ENCODE measurements at places on chromosomes 3 and 15.

- DNase-seq, result no peak
Measured at GRCh38 chr15:65329288-65329983, 25.0 kb downstream of the RNU5B-1 start.

DNA sequence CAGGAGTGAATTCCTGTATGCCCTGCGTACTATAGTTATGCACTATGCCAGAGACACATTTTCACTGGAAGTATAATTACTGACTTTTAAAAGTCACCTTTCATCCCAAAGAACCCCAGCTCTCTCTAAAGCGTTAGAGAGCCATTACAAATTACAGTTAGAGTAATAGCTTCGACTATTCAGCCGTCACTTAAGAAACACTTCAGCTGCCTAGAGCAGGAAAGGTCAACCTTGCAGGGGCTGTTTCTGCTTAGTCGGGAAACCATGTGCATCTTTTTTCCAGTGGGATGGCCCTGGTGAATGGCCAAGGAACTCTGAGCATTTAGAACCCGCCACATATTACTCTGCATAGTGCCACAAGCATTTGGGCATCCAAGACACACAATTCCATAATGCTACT lies 235.9 kb downstream of the ARRDC4 start:
- no peak for DNase-seq

- no peak for DNase-seq
Measured at GRCh38 chr3:7203969-7204847, 343.3 kb downstream of the GRM7 start.

GRCh38 chr15:98856532-98856907 lies 151.1 kb downstream of the PGPEP1L start:
- peak; percentile 91 for DNase-seq

- DNase-seq, result no peak
Measured at GRCh38 chr3:147407114-147407497, 763 bp upstream of the ZIC4 start.

- peak; percentile 1 for DNase-seq
Measured at GRCh38 chr3:94525043-94525442, 462.2 kb downstream of the NSUN3 start.

DNA sequence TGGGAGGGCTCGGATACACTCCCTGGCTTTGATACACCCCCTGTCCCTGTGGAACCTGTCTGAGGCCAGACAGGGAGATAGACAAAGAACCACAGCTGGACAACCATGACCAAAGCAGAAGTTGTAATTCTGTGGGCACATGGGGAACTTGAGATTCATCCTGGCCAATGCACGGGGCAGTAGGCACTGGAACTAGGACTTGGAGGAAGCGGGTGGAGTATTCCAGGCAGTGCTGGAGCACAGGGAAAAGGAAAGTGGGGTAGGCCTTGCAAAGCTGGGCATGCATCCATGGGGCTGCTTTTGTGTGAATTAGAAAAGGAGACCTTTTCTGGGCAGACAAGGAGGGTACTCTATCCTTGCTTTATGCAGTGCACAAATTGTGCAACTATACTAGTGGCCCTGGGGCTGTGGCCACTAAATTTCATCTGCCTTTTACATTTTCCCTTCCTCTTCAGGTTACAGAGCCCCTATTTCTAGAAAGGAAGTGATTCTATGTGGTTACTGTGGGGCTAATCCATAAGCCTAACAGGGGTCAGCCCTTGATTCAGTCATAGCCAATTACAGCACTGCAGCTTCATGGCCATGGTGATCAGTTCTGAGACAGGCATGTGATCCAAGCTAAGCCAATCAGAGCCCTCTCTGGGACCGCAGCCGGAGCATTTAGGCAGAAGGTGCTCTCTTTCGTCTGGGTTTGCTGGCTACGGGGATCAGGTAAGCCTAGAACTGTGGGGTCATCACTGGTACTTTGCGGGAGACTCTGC lies 21.0 kb downstream of the CRABP1 start:
- DNase-seq, result no peak

GRCh38 chr15:48285329-48286214 lies 45.7 kb upstream of the DUT start:
- peak; percentile 86 for DNase-seq

DNA sequence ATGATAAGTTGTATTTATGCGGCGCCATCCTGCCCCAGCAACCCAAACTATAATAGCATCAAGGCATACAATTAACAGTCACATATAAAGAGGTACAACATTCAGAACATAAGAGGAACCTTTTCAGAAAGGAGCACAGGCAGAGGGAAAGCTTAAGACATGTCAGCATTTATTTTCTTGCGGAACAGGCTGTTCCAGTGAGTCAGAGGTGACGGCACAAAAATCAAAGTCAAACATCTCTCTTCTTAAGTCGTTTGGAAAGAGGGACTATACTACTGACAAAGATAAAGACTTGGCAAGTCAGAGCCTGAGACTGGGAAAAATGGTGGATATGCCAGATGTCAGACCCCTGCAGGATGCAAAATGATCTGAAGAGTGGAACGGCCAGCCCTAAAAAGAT lies 128.4 kb downstream of the CTNNB1 start:
- peak; percentile 86 for DNase-seq

GRCh38 chr3:10149226-10149625 lies 7.6 kb downstream of the VHL start:
- no peak for DNase-seq

DNA sequence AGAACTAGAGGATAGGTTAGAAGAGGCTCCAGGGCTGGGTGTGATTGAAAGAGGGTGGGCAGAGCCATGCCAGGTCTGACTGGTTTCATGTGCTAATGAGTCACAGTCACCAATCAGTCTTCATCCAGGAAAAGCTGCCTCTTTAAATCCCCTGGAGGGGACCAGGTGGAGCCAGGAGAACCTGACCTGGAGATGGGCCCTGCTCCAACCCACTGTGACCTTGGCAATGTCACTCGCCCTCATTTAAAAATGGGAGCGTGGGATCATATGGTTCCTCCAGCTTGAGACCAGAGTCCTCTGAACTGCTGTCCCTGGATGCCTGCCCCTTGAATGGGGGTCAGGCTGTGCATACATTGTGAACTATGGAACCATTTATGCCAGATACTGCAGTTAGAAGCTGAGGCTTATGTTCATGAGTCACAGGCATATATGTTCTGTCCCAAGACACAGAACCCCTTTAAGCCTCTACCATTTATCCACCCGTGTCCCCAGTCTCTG lies 23.0 kb downstream of the HES1 start:
- no peak for DNase-seq

DNA sequence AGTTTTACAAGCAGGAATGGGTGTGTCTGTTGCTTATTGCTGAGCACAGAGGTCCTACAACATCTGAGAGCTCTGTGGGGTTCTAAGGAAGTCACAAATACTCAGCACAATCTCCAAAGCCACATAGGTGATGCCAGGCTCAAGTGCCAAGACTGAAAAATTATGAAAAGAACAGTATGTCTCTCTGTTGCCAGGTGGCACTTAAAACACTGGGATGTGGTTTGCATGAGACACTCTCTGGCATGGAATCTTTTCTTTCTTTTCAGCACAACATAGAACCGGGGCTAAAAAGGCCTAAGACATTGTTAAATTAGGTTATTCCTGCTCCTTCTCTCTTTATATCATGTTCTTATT lies 127.3 kb upstream of the PRICKLE2 start:
- no peak for DNase-seq

GRCh38 chr3:118435851-118436350 lies 598.7 kb downstream of the IGSF11 start:
- DNase-seq, result no peak

DNA sequence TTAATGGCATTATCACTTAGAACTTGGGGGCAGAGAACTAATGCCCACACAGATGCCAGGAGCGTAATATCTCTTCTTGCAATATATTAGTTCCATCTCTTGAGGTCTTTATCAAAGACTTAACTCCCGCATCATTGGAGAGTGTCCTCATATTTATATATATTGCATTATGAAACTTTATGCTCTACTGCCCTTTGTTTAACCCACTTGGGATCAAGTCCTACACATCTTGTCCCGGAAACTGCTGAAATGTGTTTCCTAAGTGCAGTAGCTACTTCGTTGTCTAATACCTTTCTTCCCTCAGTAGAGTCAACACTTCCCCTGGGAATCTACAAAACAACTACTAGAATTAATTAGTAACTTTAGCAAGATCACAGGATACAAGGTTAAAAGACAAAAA lies 1029.2 kb downstream of the OTOL1 start:
- DNase-seq, result peak; percentile 62

GRCh38 chr3:194661374-194661773 lies 10.6 kb downstream of the LSG1 start:
- no peak for DNase-seq

DNA sequence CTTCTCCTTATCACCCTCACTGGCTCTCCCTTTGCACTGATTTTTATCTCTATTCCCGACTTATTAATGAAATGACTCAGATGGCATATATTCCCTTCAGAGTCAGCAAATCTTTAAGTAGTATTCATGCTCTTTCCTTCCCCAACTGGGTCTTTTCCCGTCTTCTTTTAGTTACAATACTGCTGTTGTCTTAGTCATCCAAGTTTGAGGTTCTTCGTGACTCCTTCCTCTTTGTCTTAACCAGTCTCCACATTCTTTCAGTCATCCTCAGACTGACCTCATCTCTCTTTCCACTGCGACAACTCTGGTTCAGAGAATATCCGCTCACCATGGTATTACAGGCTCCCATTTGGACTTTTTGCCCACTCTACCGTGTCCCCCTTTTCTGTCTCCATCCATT lies 12.4 kb downstream of the WDR5B start:
- peak; percentile 32 for DNase-seq

GRCh38 chr3:114363554-114364202 lies 69.8 kb downstream of the TIGIT start:
- peak; percentile 79 for DNase-seq

GRCh38 chr3:184542577-184542976 lies 19.0 kb upstream of the EPHB3 start:
- no peak for DNase-seq

DNA sequence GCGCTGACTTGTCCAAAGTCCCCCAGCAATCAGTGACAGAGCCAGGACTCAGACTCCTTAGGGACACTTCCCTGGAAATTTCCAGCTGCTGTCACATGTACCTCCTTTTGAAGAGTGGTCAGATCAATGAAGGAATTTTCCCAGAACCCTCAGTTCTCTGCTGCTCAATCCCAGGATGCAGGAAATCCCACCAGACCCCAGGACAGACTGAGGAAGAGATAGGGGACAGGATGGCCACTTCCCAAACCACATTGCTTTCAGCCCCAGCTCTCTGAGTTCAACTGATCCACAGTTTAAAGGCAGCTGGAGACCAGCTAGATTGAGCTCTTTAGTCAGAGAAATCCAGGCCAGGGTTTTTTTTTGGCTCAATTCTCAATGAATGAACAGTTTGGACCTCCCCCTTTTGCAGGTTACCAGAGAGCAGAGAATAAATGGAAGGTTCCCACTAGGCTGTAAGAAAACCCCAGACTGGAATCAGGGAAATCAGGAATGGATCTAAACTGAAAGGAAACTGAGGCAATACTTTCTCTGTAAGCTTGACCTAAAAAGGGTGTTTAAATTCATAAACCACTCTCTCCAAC lies 1.5 kb downstream of the CYP1A1 start:
- DNase-seq, result peak; percentile 31

DNA sequence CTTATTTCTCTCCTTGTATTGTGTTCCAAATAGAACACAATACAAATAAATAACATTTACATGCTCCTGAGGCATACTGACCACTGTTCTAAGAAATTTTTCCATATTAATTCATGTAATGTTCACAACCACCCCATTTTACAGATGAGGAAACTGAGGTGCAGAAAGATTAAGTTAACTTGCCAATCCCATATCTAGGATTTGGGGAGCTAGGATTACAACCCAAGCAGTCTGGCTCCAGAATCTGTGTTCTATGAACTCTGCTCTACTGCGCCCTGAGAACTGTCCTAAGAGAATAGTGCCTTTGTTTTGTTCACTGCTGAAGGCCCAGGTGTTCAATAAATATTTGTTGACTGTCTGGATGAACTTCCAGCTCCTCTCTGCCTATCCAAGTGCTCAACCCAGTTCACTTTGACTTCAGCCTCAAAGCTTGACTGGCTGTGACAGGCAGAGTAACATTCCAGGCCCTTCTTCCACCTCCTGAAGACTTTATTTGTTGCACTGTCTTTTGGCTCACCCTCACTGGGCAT lies 3.1 kb downstream of the NEK10 start:
- no peak for DNase-seq

Data from fibroblast of mammary gland (primary cell).